Stimulated activated CD4-positive, alpha-beta T cell treated with anti-CD3 and anti-CD28 coated beads, Interleukin-15, amount 100 ng/mL, for 48 hours (primary cell): ENCODE measurements at places on chromosomes 7 and 10.

DNA sequence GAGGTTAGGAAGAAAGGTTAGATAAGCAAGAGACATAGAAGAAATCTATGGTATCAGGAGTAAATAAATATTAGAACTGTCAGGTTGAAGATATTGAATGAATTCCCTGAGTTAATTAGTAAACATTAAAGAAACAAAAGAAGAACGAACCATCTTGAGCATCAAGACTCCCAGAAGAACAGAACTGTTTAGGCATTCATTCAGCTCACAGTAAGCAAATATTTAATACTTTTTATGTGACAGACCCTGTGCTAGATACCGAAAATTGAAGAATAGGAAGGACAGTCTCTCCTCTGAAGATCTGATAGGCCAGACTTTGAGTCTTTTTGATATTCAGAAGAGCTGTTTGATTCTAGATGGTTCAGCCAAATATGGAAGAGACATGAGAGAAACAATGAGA is 731.5 kb downstream of the XPNPEP1 start:
- no peak for DNase-seq

DNA sequence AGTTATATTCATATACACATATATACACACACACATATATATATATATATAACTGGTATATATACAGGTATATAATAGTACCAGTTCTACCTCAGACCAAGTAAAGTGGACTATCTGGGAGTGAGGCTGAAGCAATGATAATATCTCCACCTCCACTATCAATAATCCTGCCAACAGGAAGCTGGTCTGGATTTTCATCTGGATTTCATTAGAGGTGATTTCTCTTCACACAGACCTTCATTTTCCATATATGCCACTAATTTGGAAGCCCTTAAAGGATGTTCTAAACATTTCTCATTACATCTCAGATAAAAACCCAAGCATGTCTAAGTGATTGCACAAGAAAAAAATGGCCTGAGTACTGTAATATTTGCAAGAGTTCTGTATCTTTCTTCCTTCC is 1.7 kb upstream of the SLC35B4 start:
- DNase-seq, result no peak

DNA sequence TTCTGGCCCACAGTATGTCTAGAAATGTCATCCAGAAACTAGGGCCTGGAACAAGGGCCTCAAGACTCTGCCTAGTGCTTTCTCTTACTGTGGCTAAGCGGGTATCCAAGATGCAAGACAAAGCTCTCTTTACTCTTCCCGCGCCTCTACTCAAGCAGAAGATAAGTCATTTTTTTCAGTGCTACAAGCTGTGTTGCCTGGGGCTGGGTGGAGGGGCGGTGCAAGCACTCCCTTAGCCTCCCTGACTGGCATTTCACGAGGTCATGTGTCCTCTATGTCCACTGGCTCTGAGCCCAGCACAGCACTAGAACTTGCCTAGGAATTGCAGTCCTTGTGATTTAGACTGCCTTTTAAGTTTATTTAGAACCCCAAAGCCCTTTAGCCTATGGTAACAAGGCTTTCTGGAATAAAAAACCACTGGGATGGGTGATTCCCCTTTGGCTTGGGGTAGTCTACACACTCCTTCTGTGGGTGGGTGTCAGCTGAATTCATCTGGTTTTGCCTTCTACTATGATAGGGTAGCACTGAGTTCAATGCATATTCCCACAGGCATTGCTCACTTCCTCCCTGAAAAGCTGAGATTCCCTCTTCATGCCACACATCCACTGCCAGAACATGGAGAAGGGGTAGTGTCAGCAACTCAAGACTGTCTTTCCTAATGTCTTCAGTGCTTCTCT is 371.8 kb upstream of the KCND2 start:
- no peak for DNase-seq

- no peak for DNase-seq
Observed at GRCh38 chr7:121101083-121101482, 112.6 kb downstream of the CPED1 start.

- DNase-seq, result no peak
Observed at GRCh38 chr10:17781856-17782255, 27.3 kb upstream of the MRC1 start.

DNA sequence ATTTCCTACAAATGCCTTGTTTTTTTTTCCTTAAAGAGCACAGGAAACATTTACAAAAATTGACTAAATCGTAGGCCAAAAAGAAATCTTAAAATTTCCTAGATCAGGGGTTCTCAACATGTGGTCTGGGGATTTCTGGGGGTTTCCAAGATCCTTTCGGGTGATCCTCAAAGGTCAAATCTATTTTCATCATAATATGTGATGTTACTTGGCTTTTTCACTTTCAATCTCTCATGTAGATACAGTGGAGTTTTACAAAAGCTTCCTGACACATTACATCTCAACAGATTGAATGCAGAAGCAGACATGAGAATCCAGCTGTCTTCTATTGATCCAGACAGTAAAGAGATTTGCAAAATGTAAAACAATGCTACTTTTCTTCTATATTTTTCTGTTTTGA is 497.3 kb downstream of the INHBA start:
- no peak for DNase-seq

- DNase-seq, result no peak
Observed at GRCh38 chr7:26420422-26421019, 128.9 kb downstream of the SNX10 start.

DNA sequence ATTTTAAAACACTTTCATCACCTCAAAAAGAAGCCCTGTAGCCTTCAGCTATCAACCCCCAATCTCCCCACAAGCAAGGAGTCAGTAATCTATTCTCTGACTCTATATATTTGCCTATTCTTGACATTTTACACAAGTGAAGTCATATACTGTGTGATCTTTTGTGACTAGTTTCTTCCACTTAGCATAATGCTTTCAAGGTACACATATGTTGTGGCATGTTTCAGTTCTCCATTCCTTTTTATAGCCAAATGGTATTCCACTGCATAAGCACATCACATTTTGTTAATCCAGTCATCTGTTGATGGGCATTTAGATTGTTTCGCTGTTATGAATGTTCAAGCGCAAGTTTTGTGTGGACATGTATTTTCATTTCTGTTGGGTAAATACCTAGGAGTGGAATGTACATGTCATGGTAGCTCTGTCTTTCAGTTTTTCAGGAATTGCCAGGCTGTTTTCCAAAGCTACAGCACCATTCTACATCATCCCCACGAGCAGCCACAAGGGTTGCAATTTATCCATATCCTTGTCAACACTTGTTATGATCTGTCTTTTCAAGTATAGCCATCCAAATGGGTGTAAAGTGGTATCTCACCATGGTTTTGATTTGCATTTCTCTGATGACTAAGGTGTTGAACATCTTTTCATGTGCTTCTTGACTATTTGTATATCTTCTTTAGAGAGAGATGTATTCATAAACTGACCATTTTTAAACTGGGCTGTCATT is 405.6 kb downstream of the KCNMA1 start:
- DNase-seq, result no peak

DNA sequence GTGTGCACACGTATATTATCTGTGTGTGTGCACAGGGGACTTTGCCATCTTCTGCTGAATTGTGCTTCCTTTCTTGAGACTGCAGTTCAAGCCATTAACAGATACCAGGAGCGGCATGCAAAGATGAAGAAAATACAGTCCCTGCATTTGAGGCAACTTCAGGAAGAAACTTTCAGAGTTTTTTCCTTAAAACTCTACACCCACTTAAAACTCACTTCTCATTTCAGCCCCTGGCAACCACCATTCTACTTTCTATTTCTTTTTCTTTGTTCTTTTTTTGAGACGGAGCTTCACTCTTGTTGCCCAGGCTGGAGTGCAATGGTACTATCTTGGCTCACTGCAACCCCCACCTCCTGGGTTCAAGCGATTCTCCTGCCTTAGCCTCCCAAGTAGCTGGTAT is 448.9 kb upstream of the ZMIZ1 start:
- DNase-seq, result no peak

DNA sequence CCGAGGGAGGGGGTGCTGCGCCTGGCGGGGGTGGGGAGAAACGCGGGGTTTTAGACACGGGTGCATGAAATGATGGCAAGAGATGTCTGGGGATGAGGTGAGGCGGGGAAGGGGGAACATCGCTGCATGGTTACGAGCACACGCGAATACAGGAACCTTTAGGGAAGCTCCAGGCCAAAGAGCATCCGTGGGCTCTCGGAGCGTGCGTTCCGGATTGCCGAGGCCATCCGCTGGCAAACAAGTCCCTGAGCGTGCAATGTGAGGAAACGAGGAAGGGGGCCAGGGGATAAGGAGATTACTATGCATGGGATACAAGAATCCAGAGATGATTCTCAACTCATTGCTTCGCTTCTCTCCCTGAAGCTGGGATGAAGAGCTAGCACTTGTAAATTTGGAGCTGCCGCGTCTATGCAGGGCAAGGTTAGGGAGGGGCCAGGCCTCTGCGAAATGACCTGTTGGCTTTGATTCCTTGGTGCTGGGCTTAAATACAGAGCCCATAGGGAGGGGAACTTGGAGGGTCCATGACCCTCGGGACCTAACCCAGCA is 520 bp upstream of the WNT2 start:
- no peak for DNase-seq

GRCh38 chr7:18902892-18903291 is 214.5 kb downstream of the TWIST1 start:
- no peak for DNase-seq

DNA sequence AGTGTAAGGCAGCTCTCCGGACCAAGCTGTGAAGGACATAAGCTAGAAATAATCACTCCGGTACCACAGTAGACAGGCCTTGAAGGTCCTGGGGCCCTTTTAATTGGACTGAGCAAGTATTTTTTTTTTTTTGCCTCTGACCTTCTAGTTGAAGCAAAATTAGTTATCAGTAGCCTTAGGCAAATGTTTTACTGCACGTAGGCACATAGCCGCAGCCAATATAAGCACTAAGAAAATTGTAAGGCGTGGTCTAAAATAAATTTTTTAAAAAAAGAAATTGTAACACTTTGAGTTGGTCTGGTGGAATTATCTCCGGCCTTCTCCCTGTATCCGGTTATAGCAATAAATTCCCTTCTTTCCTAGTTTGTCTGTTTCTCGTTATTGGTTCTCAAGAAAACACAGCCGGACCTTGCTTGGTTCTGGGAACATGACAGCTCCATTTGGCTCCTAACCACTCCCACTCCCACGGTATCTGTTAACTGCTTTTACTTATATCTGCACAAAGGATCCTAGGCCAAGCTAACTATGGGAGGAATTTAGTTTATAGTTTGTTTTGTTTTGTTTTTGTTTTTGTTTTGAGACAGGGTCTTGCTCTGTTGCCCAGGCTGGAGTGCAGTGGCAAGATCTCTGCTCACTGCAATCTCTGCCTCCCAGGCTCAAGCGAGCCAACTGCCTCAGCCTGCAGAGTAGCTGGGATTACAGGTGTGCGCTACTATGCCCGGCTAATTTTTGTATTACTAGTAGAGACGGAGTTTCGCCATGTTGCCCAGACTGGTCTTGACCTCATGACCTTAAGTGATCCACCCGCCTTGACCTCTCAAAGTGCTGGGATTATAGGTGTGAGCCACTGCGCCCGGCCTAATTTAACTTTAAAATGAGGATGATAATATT is 124.4 kb upstream of the KIF5B start:
- no peak for DNase-seq

DNA sequence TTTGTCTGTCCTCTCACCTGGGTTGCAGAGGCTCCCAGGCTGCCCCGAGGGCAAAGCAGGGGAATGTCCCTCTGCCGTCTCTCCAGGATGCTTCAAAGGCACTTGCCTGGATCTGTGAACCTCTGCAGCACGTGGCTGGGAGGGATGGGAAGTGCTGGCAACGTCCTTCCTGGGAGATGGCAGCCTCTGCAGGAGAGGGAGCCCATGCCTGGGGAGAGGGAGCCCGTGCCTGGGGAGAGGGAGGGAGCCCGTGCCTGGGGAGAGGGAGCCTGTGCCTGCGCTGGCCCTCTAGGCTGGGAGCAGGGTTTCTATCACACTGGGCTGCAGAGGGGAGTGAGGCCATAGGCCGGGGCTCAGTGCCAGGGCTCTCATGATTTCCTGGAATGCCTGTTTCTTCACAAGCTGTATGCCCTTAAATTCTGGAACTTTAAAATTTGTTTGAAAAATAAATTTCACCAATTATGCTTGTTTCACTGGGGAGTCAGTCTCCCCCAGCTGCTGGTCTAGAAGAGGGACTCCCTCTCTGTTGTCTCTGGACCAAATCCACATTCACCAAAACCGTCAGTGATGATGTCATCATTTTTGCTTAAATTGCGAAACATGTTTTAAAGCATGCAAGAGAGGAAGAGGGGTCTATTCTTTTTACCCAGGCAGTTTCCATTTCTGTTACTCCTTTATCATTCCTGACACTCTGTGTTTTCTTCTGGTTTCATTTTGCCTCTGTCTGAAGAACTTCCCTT is 135.7 kb downstream of the DNAJB6 start:
- DNase-seq, result no peak

GRCh38 chr7:102978284-102978683 is 65.5 kb downstream of the LRRC17 start:
- DNase-seq, result no peak

DNA sequence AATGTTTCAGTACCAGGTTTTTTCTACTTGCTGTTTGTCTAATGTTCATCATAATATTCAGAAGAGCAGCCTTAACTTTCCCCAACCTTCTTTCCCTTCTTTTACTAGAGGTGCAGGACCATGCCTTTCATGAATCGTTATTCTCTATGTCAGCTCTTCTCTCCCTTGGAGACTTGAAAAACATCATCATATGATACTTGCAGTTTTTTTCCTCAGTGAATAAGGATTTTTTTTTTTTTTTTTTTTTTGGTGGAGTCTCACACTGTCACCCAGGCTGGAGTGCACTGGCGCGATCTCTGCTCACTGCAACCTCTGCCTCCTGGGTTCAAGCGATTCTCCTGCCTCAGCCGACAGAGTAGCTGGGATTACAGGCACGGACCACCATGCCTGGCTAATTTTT is 30.1 kb downstream of the SMNDC1 start:
- no peak for DNase-seq

GRCh38 chr10:480498-480927 is 209.0 kb downstream of the DIP2C start:
- DNase-seq, result no peak

GRCh38 chr7:18770154-18770811 is 274.7 kb downstream of the HDAC9 start:
- no peak for DNase-seq

GRCh38 chr7:1369916-1370657 is 89.2 kb downstream of the MICALL2 start:
- no peak for DNase-seq

- DNase-seq, result no peak
Observed at GRCh38 chr10:68153473-68154210, 44.4 kb downstream of the MYPN start.
